ENCODE measurements at places on chromosomes 3 and 15. TPM values are rescaled to one million over a fixed set of nuclear protein-coding genes. Genes with fewer than 3 reads are reported as not detected.

Gene GOLGA8B
- total RNA-seq = 5.8 TPM

Gene KNG1
- total RNA-seq = not detected

Gene GABRR3
- not detected for total RNA-seq

Gene CEMIP
- total RNA-seq = 0.26 TPM

Gene GOLGA8N
- total RNA-seq = 0.39 TPM

Gene GLCE
- 45.3 TPM for total RNA-seq

Gene SLC51B
- total RNA-seq = not detected

Gene ALDH1A3
- 33.9 TPM for total RNA-seq

Gene CHRM5
- 0.13 TPM for total RNA-seq

Gene CCDC39
- total RNA-seq = under 0.01 TPM

Gene LIPH
- 0.13 TPM for total RNA-seq

Gene RARB
- 3.8 TPM for total RNA-seq

Gene KBTBD13
- not detected for total RNA-seq

Gene SPTBN5
- total RNA-seq = 2.7 TPM

Gene CLSTN2
- total RNA-seq = 0.13 TPM

Gene GREM1
- 0.13 TPM for total RNA-seq

Gene CTNNB1
- total RNA-seq = 2,271 TPM

Gene ARHGAP31
- 26.9 TPM for total RNA-seq

Gene ENTPD3
- total RNA-seq = not detected

Gene ADAMTS17
- under 0.01 TPM for total RNA-seq

Gene MON1A
- total RNA-seq = 6.5 TPM

Gene RBP2
- not detected for total RNA-seq

Gene IL20RB
- 0.51 TPM for total RNA-seq

Gene CTXN2
- not detected for total RNA-seq

Gene ABHD5
- 16.7 TPM for total RNA-seq

Gene TLR9
- total RNA-seq = not detected

Gene GP5
- total RNA-seq = 0.13 TPM

Gene GOLGA6L2
- not detected for total RNA-seq

Gene GABRB3
- 0.13 TPM for total RNA-seq

Gene MYO5A
- total RNA-seq = 33.8 TPM

Gene GP9
- total RNA-seq = not detected
